ENCODE measurements at places on chromosomes 7 and 10.
A peak's percentile ranks its signal among the peaks of the same experiment; 100 is the strongest.

GRCh38 chr7:122305475-122306319 is 1.1 kb upstream of the FEZF1 start:
- no peak for DNase-seq

DNA sequence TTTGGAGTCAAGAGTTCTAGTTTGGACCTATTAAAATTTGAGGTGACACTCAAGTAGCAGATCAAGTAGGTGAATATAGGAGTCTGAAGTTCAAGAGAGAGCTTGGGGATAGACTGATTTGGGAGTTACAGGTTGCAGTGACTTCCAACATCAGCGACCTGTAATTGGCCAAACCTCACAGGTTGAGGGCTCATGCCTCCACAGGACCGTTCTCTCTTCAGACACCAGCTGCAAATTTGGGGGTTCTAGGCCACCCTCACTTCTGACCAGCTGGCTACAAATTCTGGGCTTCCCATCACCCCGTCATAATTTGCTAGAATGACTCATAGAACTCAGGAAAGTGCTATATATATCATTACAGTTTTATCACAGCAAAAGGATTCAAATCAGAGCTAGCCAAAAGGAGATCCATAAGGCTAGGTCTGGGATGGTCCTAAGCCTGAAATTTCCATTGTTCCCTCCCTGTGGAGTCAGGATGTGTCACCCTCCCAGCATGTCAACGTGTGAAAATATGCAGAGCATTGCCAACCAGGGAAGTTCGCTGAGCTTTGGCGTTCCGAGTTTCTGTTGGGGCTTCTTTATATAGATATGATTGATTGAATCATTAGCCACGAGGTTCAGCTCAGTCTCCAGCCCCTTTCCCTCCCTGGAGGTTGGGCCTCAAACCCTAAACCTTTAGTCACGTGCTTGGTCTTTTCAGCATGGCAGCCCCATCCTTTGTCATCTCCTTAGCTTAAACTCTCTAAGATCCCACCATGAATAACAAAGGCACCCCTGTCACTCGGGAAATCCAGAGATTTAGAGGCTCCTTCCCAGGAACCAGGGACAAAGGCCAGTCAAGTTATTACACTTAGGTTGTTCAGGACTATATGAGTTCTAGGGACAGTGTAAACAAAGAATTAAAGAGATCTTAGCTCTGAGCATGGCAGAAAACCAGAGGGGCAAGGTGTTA is 20.7 kb upstream of the ZNF212 start:
- no peak for DNase-seq

DNA sequence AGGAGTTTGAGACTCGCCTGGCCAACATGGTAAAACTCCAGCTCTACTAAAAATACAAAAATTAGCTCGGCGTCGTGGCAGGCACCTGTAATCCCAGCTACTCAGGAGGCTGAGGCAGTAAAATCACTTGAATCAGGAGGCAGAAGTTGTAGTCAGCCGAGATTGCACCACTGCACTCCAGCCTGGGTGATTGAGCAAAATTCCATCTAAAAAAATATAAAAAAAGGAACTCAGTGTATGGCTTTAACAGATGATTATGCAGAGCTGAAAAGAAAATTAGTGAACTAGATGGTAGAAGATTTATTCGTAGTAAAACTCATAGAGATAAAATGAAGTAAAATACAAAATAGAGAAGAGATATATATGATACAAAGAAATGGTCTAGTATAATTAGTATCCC is 12.6 kb upstream of the CNOT4 start:
- no peak for DNase-seq

DNA sequence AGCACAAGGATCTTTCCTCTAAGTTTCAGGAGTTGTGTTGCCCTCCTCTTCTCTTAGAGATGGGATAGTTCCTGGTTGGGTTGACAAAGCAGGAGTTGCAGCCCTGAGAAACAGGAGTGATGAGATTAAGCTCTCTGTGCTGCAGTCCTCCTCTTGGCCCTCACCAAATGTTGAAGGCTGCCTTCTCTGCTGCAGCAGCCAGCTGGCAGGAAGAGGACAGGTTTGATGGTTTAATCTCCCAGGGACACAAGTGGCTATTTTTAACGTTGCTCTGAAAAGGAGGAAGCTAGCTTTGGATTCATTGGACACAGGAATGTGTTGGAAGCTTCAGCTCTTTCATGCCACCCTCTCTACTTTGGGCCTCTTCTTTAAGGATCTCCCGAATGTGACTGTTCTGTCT is 9.4 kb downstream of the STRIP2 start:
- DNase-seq: peak; percentile 8

DNA sequence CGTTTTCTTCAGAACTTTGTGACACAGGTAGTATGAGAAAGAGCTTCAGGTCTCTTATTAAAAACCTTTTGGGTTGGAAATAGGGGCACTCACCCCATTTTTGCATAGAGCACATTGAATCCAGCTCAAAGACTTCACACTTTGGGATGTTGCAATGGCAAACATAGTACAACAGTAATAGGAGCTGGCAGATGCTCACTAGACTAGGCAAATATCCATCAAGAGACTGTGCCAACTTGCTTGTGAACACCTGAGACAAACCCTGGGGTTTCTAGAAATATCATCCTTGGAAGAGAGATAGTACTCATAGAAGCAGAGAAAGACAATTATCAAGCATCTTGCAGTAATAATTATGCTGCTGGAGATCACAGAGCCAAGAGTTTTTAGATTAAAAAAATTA is 280.0 kb downstream of the CACNA2D1 start:
- no peak for DNase-seq

DNA sequence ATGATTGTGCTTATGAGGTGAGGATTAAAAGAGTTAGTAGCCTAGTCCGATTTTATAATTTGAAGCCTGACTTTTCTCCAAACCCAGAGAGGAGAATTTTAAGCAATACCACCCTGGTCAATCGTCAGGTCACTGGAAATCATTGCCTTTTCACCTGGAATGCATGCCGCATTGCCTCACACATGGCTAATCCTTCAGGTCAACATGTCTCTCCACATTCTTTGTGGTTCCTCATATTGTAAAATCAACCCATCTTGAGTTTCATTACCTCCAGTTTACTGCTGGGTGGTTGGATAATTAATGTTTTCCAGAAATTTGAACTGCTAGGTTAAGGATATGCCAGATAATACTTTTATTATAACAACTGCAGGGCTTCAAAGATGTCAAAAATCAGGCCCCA is 55.6 kb upstream of the SEMA3E start:
- DNase-seq: no peak

DNA sequence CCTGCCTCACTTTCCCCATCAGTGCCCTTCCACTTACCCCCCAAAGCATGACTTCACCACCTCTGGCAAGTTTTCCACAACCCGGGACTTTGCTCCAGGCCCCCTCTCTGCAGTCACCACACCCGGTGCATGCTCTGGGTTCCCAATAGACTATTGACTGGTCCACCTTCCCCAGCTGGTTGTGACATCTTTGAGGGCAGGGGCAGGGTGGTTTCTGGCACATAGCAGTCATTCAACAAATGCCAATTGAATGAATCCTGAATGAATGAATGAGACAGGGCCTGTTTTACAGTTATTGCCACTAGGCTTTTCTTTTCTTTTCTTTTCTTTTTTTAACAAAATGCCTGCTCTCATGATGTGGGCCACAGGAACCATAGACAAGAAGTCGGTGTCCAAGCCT is 28.8 kb upstream of the DOCK1 start:
- DNase-seq: no peak

GRCh38 chr7:105610165-105610930 is 29.1 kb upstream of the EFCAB10 start:
- peak; percentile 20 for DNase-seq

- DNase-seq: no peak
Observed at GRCh38 chr10:112790921-112791320, 159.1 kb upstream of the TCF7L2 start.
